ENCODE measurements at places on chromosomes 6 and 20.

DNA sequence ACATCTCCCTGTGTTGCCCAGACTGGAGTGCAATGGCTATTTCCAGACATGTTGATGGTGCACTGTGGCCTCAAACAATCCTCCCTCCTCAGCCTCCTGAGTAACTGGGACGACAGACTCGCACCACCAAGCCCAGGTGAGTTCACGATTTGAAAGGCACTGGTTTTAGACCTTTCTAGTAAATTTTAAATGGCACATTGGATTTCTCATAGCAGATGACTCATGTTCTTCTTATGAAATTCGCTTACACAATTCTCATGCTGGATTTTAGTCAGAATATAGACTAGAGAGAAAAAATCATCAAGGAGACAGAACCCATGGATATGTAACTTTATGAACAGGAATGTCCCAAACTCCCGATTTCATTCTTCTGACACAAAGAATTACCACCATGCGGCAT is 18.1 kb upstream of the PXDC1 start:
- no peak for ATAC-seq

DNA sequence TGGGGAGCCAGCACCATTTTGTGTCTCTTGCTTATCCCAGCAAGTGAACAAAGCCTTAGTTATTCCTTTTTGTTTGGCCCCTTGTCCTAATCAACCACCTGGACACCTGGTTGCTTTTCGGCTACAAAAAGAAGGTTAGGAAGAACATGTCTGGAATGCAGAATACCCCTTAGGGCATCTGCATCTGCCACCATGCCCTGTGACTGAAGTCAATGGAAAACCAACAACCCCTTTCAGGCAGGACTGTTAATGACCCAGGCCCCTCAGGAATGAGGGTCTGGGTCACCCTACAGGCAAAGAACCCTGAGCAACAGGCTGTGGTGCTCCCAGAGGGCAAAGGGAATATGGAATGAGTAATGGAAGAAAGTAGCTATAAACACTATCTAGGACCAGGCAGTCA is 78.5 kb downstream of the PDE10A start:
- ATAC-seq = no peak

DNA sequence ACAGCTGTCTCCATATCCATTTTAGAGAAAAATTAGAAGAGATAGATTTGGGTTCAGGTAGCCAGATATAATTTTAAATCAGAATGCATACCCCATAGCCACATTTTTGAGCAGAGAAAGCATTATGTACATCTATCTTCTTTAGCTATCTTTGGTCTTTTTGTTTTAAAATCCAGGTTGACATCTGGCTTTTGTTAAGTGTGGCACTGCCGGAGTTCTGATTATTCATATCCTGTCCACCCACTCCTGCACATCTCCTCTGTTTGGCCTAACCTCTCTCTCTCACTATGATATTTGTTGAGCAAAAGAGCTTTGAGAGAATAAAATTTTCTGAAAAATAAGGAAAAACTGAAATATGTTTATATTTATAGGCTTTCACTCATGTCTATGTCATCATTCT is 189.7 kb downstream of the PACRG start:
- ATAC-seq = no peak

- ATAC-seq = no peak
Observed at GRCh38 chr20:3364323-3365013, 43.0 kb downstream of the DNAAF9 start.

GRCh38 chr6:98931696-98932095 is 16.1 kb downstream of the FBXL4 start:
- ATAC-seq = no peak

- no peak for ATAC-seq
Observed at GRCh38 chr6:25821341-25821740, 10.5 kb downstream of the SLC17A1 start.

GRCh38 chr20:39893003-39893685 is 795.9 kb downstream of the MAFB start:
- no peak for ATAC-seq

GRCh38 chr6:101011186-101011585 is 130.1 kb upstream of the ASCC3 start:
- ATAC-seq = no peak

DNA sequence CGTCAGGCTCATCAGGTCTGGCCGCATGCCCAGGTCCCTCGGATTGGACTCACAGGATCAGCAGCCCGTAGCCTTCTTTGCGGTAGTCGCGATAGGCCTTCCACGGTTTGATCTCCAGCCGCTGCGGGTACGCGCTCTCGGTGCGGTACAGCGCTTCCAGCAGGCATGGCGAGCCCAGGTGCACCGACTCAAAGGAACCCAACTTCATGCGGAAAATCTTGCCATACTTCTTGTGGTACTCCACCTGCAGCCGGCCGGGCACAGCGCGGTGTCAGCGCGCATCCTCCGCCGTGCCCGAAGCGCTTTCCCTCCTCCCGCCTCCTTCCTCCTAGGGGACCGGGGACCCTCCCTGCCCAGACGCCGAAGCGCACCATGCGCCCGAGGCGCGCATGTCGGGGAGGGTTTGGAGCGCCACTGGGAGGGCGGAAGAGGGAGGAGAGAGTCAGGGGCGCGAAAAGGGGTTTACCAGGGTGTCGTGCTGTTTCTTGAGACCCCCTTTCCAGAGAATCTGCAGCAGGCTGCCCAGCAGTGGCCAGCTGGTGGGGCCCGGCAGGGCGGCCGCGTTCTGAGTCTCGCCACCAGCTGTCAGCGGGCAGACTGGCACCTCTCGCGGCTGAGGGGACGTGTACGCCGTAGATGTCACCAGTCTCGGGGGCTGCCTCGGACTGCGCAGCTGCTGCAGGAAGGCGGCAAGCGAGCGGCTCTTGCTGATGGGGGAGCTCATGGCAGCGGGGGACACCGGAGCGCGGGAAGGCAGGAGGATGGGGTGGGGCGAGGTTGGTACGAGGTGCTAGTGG is 732 bp downstream of the CYP24A1 start:
- no peak for ATAC-seq

- ATAC-seq = peak; percentile 71
Observed at GRCh38 chr6:134288538-134289203, 29.2 kb downstream of the SGK1 start.

DNA sequence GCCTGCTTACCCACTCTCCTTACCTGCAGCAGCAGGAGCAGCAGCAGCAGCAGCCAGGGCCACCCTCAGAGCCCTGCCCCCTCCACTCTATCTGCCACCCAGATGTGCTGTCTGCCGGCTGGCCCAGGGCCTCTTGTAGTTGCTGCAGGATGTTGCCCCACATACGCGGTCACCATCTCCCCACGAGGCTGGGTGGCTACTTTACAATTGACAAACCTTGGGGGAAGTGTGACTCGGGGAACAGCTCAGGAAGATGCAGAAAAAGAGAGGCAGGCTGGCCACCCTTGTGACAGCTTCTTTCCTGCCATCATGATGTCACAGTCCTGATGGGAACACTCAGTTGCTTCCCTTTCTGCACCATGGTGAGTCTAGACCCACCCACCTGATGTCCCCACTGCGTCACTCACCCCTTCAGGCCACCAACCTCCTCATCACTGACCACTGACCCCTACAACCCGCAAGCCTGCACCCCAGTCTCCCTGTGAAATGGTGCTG is 14.5 kb downstream of the TREM1 start:
- no peak for ATAC-seq

Measured in esophagus mucosa (tissue), 1 donor.